ENCODE measurements at places on chromosomes 4 and X.

GRCh38 chr4:187962926-187963325 is 32.6 kb upstream of the ZFP42 start:
- no peak for DNase-seq

DNA sequence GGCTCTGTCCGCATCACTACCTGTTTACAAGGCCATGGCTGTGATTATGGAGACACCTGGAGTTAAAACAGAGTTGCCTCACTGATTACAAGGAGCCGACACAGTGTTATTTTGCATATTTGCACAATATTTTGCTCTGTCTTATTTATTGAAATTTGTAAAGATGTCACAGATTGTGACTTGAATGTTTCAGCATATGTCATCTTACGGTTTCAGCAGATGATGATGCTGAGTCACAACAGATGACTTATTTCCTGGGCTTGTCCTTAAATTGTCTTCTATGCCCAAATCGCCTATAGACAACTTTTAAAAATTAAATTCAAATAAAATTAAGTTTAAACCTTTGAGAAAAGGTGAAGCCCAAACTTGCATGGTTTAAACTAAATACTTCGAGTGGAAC is 87.1 kb upstream of the INPP4B start:
- no peak for DNase-seq

DNA sequence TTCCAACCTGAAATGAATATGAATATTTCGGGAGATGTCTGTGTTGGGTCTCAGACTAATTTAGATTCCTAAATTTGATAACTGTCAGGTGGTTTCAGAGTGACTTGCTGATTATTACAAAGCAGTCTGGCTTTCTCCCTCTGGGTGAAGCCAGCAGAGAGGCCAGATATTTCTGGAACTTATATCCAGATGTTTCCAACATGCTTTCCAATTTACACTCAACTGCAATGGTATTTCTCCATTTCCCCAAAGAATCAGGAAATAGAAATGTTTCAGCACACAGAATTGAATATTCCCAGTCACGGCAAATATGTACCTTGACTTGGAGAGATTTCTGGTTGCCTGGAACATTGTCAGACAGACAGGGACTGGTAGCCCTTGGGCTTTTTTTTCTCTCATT is 48.5 kb upstream of the EGFL6 start:
- DNase-seq: no peak

DNA sequence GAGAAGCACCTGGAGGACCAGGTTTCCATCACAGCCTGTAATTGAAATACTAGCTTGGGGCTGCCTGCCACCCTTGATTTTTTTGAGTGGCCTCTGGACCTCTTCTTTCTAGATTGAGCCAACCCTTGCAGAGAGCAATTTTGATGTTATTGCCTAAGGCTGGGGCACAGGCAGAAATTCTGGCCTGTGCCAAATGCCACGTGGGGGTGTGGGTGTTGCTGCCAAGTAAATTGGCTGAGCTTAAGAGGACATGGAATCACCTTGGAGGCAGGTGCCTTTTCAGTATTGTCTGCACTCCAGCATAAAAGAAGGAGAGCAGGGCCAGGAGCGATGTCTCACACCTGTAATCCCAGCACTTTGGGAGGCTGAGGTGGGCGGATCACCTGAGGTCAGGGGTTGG is 286.1 kb upstream of the PRPS2 start:
- DNase-seq: no peak

DNA sequence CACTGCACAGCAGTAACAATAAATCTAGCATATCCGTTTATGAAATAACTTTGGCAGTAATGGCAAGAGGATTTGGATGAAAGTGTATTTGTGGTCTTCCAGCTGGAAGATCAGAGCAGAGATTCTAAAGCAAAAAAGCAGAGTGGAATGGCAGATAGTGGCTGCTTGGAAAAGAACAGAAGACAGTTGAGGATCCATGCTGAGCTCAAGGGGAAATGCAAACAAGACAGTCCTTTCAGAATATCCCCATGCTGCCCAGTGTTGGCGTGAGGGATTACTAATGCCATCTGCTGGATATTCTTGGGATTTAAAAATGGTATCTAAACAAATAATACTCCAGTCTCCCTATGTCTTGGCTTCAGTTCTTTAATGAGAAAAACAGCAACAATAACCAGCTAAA is 629.1 kb upstream of the ATOH1 start:
- DNase-seq: no peak

- no peak for DNase-seq
Measured at GRCh38 chrX:35700121-35700520, 98.0 kb upstream of the MAGEB16 start.

GRCh38 chr4:3329887-3330286 is 37.1 kb downstream of the RGS12 start:
- DNase-seq: peak; percentile 8

DNA sequence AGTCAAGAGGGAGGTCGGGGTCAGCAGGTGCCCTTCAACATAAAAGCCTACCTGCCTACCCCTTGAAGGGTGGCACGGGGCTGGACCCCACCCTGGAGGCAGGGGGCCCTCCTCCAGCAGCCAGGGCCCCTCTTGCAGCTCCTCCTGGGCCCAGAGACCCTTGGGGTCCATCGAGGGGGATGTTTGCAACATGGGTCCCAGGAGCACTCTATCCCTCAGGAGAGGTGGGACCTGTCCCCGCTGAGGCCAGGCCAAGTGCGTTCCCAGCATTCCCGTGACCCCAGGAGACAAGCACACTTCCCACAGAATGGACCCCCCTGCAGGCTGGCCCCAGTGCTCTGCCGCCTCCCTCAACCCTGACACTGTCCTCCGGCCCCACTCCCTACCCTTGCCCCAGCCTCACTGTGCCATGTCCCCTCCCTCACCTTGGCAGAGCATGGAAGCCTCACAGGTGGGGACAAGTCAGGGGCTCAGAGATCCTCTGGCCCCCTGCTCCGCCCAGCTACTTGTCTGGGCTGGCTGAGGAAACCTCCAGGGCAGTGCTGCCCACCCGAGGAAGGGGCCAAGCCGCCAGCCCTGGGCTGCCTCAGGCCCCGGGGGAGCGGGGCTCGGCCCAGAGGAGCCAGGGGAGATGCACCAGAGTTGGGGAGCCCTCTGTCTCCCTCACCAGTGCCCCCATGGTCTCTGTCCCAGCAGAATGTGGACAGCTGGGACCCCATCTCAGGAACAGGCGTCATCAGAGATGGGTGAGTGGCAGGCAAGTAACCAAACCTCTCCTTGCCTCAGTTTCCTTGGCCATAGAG is 2.2 kb downstream of the MXD4 start:
- no peak for DNase-seq

GRCh38 chrX:66028936-66029335 is 10.9 kb downstream of the VSIG4 start:
- DNase-seq: no peak

GRCh38 chr4:166846939-166847338 is 387.4 kb downstream of the SPOCK3 start:
- DNase-seq: no peak

DNA sequence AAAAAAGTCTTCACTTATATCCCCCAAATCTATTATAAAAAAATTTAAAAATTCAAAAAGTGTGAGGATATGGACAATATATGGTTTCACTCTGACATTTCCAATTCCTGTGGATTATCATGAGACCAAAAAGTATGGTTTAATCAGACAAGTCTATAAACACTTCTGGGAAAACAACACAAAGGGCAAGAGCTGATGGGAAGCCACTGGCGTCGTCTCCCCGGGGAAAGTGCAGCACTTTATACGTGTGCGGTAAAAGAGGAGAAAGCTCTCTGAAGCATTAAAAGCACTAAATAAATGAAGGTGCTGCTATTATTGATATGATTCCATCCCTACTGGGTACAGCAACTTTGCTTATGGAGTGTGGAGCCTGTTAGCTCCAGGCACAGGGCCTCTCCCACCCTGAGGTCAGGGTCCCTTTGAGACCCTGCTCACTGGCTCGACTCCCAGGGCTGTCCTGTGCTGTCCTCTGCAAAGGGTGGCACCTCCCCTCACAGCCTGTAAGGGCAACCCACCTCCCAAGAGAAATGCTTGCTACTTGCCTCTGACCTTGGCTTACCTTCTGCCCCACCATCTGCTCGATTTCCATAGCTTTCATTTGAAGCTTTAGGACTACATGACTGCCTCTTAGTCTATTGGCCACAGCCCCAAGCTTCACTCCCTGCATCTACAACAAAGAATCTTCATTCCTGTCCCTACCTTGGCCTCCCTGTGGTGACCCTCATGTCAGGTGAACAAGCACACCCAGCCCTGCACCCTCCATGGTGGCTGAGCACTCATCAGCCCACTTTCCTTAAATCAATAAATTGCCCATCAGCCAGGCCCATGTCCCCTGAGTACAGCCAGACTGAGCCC is 248.6 kb downstream of the HNRNPD start:
- DNase-seq: no peak

DNA sequence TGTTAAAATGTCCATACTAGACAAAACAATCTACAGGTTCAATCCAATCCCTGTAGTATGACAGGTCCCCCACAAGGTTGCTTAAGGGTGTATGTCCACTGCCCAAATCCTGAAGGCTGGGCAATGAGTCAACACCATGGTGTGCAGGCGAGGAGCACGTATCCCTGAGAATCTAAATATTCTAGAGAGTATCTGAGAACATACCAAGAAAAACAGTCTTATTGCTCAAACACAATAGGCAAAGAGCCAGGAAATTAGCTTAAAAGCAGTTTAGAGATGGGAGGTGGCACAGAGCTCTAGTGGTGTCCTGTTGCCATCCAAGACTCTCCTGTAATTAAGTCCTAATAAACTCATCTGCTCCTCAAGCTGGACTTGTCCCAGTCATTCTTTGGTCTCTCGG is 37.0 kb downstream of the RCHY1 start:
- no peak for DNase-seq

DNA sequence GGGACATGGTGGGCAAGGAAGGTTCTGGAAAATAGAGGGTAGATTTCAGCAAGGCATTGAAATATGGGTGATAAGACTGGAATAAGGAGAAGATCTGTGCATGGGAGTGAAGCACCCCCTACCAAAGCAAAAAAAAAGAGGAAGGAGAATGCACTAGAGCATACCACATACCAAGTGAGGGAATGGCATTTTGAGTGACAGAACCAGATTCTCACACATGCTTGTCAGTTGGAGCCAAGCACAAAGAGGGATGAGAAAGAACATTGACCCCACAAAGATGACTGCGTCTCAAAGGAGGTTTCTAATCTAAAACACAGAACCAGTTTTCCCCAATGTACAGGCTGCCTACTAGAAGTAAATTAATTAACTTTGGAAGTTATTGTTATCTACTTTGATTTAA is 140.3 kb upstream of the SMAD1 start:
- no peak for DNase-seq

DNA sequence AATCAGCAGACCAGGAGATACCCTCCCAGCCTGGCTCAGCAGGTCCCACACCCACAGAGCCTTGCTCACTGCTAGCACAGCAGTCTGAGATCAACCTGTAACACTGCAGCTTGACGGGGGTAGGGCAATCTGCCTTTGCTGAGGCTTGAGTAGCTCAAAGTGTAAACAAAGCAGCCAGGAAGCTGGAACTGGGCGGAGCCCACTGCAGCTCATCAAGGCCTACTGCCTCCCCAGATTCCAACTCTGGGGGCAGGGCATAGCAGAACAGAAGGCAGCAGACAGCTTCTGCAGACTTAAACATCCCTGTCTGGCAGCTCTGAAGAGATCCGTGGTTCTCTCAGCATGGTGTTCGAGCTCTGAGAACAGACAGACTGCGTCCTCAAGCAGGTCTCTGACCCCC is 15.1 kb upstream of the GABRA2 start:
- no peak for DNase-seq

GRCh38 chrX:155215443-155216178 is 649 bp upstream of the VBP1 start:
- DNase-seq: no peak

DNA sequence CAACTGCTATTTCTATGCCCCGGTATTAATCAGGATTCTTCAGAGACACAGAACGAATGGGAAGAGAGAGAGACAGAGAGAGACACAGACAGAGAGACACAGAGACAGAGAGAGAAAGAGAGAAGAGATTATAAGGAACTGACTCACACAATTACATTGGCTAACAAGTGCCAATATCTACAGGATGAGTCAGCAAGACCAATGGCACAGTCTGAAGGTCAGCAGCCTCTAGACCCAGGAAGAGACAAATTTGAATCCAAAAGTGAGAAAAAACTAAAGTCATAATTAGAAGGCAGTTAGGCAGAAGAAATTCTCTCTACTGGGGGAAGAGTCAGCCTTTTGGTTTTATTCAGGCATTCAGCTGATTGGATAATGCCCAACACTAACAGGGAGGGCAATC is 187.3 kb downstream of the MAB21L2 start:
- no peak for DNase-seq

- no peak for DNase-seq
Measured at GRCh38 chr4:87068583-87069021, 133.8 kb downstream of the AFF1 start.

DNA sequence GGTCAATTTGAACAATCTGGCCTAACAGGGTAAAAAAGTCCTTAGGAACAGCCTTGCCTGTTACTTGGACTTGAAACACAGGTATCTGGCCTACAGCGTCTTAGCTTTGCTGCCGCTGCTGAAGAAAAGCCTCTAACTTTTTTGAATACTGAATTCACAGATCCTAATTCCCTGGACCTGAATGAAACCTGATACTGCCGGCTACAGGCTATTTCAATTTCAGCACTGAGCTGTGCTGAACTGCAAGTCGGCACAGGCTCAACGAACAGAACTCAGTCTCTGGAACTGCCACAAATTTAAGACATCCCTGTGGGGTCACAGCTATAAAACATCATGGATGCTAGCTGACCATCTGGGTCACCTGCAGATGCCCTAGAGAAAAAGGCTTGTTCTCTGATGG is 7.2 kb downstream of the NR0B1 start:
- DNase-seq: no peak

DNA sequence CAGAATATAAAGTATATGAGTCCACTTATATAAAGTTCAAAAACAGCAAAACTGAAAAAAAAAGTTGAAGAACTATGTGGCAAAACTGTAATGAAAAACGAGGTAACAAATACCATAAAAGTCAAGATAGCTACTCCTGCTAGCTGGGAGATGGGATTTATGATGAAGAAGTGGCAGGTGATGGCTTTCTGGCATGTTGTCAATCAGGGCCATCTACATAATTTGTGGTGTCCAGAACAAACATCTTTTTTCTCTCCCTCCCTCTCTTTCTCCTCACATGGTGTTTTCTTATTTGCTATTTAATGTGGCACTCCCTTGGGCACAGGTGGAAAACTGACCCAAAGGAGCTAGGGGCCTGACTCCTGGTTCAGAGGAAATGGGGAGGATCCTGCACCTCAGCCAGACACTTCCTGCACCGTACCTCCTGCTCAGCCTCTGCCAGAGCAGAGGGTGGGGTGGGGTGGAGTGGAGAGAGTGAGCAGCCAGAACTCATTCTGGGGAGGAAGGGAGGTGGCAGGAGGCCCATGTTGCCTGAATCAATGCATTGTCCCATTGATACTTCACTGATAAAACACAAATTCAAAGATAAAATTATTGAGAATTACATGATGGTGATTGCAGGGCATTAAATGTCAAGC is 5.3 kb upstream of the SAP30 start:
- DNase-seq: no peak

DNA sequence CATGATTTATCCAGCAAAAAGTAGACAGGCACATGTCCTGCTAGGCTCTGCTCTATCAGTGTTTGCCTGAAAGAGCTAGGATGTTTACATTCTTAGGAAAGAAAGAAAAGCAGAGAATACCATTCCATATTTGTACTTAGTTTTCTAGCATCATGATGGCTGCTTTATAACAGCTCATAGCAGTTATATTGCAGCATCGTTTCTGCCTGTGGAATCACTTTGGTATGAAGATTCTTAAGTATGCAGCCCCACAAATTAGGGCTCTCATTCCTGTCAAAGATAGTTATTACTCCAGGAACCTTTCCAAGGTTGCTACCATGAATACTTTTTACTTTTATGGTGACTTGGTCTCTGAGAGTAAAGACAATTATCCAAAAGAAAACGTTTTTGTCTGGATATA is 119.0 kb upstream of the MYOZ2 start:
- no peak for DNase-seq

- DNase-seq: no peak
Measured at GRCh38 chrX:101009090-101009489, 39.6 kb downstream of the ARL13A start.

Data from liver (tissue), 10 donors.